Sigmoid colon (tissue), 7 donors: ENCODE measurements at places on chromosomes 3 and 15. TPM values are rescaled to one million over a fixed set of nuclear protein-coding genes. Genes with fewer than 3 reads are reported as not detected.
A peak's percentile ranks its signal among the peaks of the same experiment; 100 is the strongest.

GRCh38 chr3:168796339-168796738 lies 700.6 kb upstream of the GOLIM4 start:
- H3K27me3 ChIP-seq, result no peaks in the 10 kb centered on the region
- H3K4me3 ChIP-seq, result no peak overlapping the region
- no peaks in the 10 kb centered on the region for H3K4me1 ChIP-seq

DNA sequence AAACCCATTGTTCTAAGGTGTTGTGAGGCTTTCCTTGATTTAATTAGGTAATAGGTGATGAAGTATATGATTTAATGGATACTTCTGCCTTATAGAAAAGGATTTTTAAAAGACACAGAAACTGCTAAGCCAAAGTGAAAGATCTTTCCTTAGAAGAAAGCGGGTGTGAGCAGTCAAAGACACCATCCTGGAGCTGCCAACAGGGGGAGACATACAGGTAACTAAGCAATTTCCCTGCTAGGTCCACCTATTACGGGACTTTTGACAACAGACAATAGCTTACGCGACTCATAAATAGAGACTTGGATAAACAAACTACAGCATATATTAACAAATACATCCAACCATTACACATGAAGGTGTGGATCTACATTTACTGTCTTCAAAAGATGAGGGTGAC lies 669.5 kb downstream of the SQOR start:
- H3K36me3 ChIP-seq, result no peaks in the 10 kb centered on the region
- H3K4me1 ChIP-seq, result no peaks in the 10 kb centered on the region
- DNase-seq, result no peak

SMCO1 gene
- not detected for total RNA-seq

DNA sequence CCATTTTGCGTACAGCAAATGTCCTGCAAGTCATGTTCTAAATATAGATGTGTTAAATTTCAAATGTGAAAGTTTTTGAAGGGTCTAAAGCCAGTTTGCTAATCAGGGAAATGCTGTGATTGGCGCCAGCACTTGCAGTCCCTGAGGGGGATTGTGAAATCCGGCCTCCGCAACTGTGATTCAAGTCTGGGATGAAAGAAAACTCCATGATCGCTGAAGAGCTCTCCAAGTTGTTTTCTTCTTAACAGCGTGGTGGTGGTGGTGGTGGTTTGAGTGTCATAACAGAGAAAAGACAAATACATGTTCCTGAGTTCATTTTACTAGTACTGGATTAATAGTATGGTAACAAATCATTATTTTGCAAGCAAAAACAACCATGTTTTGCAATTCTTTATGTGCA lies 51.8 kb downstream of the MITF start:
- H3K27ac ChIP-seq, result peak overlapping the region; percentile 38
- peak; percentile 90 for DNase-seq
- H3K4me1 ChIP-seq, result no peaks in the 10 kb centered on the region
- H3K4me3 ChIP-seq, result no peak overlapping the region
- no peaks in the 10 kb centered on the region for H3K36me3 ChIP-seq

GRCh38 chr3:48107227-48107626 lies 81.0 kb downstream of the CDC25A start:
- H3K4me3 ChIP-seq, result no peak overlapping the region
- no peaks in the 10 kb centered on the region for H3K36me3 ChIP-seq
- H3K27me3 ChIP-seq, result no peaks in the 10 kb centered on the region
- no peaks in the 10 kb centered on the region for H3K4me1 ChIP-seq

GRCh38 chr3:111200027-111200426 lies 128.4 kb downstream of the NECTIN3 start:
- no peaks in the 10 kb centered on the region for H3K27me3 ChIP-seq
- H3K27ac ChIP-seq, result no peak overlapping the region
- DNase-seq, result no peak
- no peak overlapping the region for H3K4me3 ChIP-seq
- no peaks in the 10 kb centered on the region for H3K36me3 ChIP-seq

- H3K27ac ChIP-seq, result peak overlapping the region; percentile 79
- no peaks in the 10 kb centered on the region for H3K27me3 ChIP-seq
- DNase-seq, result no peak
- peaks cover 16% of the 10 kb centered on the region for H3K36me3 ChIP-seq
- peaks cover 22% of the 10 kb centered on the region for H3K4me1 ChIP-seq
Observed at GRCh38 chr15:40754574-40754882, 526 bp downstream of the RMDN3 start.

DNA sequence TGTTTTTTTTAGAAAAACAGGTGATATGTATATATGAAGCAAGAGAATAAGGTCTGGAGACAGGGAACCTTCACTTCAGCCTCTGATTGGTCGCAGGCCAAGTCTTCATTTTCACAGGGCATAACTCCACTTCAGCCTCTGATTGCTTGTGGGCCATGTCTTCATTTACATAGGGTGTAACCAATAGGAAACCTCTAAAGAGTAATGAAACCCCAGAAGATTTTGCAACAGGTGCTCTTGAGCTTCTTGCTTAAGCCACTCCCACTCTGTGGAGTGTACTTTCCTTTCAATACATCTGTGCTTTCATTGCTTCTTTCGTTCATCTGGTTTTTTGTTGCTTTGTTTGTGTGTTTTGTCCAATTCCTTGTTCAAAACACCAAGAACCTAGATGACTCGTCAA lies 22.6 kb upstream of the SCG3 start:
- no peaks in the 10 kb centered on the region for H3K36me3 ChIP-seq
- no peaks in the 10 kb centered on the region for H3K27me3 ChIP-seq
- no peak for DNase-seq
- H3K27ac ChIP-seq, result no peak overlapping the region
- H3K4me3 ChIP-seq, result no peak overlapping the region

- H3K4me3 ChIP-seq, result no peak overlapping the region
- H3K36me3 ChIP-seq, result no peaks in the 10 kb centered on the region
- no peaks in the 10 kb centered on the region for H3K27me3 ChIP-seq
- H3K27ac ChIP-seq, result no peak overlapping the region
- no peaks in the 10 kb centered on the region for H3K4me1 ChIP-seq
Observed at GRCh38 chr3:130933801-130934345, 40.0 kb downstream of the ATP2C1 start.

TYRO3 gene
- 6.6 TPM for total RNA-seq

GRCh38 chr3:78249294-78249693 lies 1209.4 kb downstream of the ROBO2 start:
- H3K27ac ChIP-seq, result no peak overlapping the region
- no peaks in the 10 kb centered on the region for H3K27me3 ChIP-seq
- H3K36me3 ChIP-seq, result no peaks in the 10 kb centered on the region
- H3K4me1 ChIP-seq, result no peaks in the 10 kb centered on the region

DNA sequence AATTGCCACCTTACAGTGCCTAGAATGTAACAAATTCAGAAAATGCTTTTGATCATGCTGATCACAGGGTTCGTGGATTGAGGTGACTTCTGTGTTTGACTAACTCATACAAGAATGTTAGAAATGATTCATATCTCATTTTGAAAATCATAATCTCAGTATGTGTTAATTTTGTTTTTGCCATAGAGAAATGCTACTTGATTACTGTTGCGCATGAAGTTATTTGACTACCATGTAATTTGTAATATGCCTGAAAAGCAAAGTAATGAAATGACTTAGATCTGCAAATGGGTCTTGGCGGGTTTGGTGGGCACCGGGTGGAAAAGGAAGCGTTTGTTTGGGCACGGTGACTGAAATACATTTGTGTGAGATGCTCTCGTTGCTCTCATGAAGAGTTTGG lies 173.6 kb upstream of the BHLHE40 start:
- no peak for DNase-seq
- no peaks in the 10 kb centered on the region for H3K27me3 ChIP-seq
- H3K4me1 ChIP-seq, result no peaks in the 10 kb centered on the region
- H3K36me3 ChIP-seq, result peaks cover 73% of the 10 kb centered on the region
- H3K4me3 ChIP-seq, result no peak overlapping the region

DNA sequence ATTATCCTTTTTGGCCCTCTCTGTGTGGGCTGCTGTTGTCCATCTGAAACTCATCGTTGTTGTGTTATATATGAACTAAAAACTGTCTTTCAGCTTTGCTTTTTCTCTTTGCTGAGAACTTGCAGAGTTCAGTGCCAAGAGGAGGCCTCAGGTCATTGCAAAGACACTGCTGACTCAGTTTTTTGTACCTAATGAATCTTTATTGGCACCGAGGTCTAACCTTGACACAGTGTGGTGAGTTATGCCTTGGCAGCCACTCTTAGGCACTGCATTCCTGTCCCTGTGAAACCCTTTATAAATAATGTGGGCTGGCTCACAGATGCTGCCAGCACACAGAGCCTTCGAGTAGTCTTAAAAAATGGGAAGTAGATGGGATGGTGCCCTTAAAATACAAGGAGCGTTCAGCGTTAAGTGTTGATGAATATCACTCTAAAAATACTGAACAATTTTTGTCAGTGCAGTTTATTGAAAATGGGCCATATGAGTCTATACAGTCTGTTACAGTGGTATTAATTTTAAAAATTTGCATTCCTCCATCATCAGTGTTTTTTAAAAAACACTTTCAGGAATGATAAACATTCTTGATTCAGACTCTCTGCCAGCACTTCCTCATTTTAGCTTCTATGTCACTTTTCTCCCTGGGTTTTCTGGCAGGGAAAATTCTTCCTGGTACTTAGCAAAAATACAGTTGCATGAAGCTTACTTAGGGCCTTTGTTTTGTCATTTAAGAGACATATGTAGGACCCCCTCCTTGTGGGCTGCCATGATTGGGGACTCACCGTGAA lies 234.1 kb downstream of the CACNA2D3 start:
- no peaks in the 10 kb centered on the region for H3K36me3 ChIP-seq
- H3K27me3 ChIP-seq, result no peaks in the 10 kb centered on the region
- no peak overlapping the region for H3K4me3 ChIP-seq
- peaks cover 41% of the 10 kb centered on the region for H3K4me1 ChIP-seq

AP3S2 gene
- total RNA-seq, result 26.9 TPM

GRCh38 chr3:98148751-98149150 lies 1.5 kb downstream of the OR5H14 start:
- H3K4me3 ChIP-seq, result no peak overlapping the region
- no peaks in the 10 kb centered on the region for H3K4me1 ChIP-seq
- no peaks in the 10 kb centered on the region for H3K27me3 ChIP-seq
- no peaks in the 10 kb centered on the region for H3K36me3 ChIP-seq

TUSC7 gene
- not detected for total RNA-seq

- no peaks in the 10 kb centered on the region for H3K4me1 ChIP-seq
- no peak for DNase-seq
- no peak overlapping the region for H3K27ac ChIP-seq
Observed at GRCh38 chr3:194661946-194662345, 10.0 kb downstream of the LSG1 start.

BOC gene
- total RNA-seq, result 120 TPM

DNA sequence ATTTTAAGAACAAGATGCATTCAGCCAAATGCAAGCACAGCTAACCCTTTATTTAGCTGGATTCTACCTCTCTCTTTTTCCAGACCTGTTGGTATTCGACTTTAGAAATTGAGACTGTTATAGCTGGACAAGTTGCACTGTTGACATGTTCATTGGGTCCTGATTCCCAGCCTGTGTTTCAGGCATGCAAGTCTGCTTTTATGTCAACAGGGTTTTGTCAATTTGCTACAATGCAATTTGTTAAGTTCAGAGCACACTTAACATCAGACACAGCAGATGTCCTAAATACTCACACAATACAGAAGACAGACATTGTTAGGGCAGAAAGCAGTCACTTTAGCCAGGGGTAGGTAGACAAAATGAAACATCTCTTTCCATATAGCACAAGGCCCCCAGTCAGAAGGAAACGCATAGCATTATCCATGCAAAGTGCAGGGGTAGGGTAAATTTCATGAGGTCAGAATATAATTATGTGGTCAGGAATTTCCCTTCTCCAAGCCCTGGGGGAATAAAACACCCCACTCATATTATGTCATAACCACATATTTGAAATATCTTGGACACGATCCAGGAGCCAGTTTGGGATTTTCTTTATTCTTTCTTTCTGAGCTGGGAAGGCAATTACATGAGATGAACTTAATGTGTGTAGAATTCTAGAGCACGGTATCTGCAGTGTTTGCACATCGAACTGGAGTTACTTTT lies 504.1 kb downstream of the NTRK3 start:
- H3K27ac ChIP-seq, result no peak overlapping the region
- no peak overlapping the region for H3K4me3 ChIP-seq
- H3K36me3 ChIP-seq, result no peaks in the 10 kb centered on the region

FGF12 gene
- total RNA-seq, result 2.5 TPM

DNA sequence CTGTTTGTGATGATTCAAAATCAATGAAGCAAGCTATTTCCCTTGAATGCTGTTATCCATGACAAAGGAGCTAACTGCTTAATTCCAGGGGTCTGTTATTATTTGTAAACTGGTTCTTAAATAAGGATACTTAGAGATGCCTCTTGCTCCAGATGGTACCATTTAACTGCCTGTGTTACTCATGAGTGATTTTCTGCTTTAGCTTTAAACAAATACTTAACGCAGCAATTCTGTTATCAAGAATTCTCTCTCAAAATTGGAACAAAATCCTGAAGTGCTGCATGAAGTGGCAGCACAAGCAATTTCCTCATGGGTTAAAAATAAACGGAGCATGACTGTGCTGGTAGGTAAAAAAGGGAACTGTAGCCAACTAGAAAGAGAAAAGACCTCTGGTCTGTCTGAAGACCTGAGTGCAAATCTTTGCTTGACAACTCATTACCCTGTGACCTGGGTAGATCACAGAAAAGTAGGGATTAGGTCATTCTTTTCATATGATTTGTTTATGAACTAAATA lies 62.5 kb upstream of the GBE1 start:
- no peak overlapping the region for H3K4me3 ChIP-seq
- no peaks in the 10 kb centered on the region for H3K4me1 ChIP-seq
- H3K36me3 ChIP-seq, result no peaks in the 10 kb centered on the region
- no peak overlapping the region for H3K27ac ChIP-seq
- DNase-seq, result no peak

- H3K4me3 ChIP-seq, result no peak overlapping the region
- H3K4me1 ChIP-seq, result peaks cover 12% of the 10 kb centered on the region
- DNase-seq, result peak; percentile 64
- H3K27me3 ChIP-seq, result no peaks in the 10 kb centered on the region
Observed at GRCh38 chr15:99433026-99433756, 132.6 kb upstream of the MEF2A start.

DNA sequence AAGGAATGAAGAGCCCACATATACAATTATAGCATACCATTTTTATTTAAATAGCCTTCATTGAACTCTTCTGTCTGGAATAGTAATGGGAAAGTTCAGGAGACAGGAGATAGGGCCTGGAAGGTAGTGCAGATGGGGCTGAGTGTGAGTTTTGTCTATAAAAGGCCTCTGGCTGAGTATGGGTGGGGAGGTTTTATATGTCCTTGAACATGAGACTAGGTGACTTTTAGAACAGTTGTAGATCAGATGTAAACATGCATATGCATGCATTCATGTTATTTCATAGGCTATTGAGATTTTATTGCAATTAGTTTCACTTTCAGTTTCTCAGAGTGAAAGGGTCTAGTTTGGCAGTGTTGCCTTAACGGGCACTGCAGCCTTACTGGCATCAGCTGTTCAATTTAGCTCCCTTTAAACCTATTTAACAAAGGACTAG lies 27.1 kb downstream of the CGGBP1 start:
- no peak for DNase-seq
- H3K27ac ChIP-seq, result peak overlapping the region; percentile 71
- no peaks in the 10 kb centered on the region for H3K36me3 ChIP-seq
- peaks cover 14% of the 10 kb centered on the region for H3K4me1 ChIP-seq
- H3K27me3 ChIP-seq, result no peaks in the 10 kb centered on the region

DNA sequence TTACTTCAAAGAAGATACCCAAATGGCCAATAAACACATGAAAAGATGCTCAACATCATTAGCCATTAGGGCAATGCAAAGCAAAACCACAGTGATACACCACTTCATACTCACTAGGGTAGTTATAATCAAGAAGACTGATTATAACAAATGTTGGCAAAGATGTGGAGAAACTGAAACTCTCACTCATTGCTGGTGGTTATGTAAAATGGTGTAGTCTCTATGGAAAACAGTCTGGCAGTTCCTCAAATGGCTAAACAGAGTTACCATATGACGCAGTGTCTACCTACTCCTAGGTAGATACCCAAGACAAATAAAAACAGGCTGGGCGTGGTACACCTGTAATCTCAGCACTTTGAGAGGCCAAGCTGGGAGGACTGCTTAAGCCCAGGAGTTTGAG lies 3.5 kb upstream of the ZFAND6 start:
- H3K27ac ChIP-seq, result no peak overlapping the region
- no peak overlapping the region for H3K4me3 ChIP-seq
- no peaks in the 10 kb centered on the region for H3K36me3 ChIP-seq
- no peak for DNase-seq
- no peaks in the 10 kb centered on the region for H3K4me1 ChIP-seq
